ENCODE measurements at places on chromosomes 3 and 15.

- DNase-seq, result no peak
Measured at GRCh38 chr15:64536244-64536836, 76.0 kb downstream of the ZNF609 start.

- no peak for DNase-seq
Measured at GRCh38 chr3:46058981-46059380, 31.7 kb upstream of the XCR1 start.

DNA sequence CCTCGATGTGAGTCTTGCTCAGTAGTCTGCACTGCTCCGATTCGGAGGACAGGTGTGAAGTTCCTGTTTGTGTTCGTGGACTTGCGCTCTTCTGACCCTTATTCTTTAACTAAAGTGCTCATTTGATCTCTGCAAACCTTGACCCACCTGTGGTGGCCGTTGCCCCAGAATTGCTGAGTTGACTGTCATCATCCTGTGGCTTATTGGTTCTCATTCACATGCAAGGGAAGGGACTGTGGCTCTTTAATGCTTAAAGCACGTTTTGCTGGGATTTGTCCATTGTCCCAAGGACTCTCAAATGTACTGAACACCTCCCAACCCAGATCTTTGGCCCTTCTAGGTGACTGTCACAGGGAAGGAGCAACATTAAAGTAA is 13.4 kb downstream of the SYNM start:
- DNase-seq, result no peak

- no peak for DNase-seq
Measured at GRCh38 chr3:111787556-111788463, 71.3 kb upstream of the PHLDB2 start.

- DNase-seq, result no peak
Measured at GRCh38 chr3:49333091-49333490, 6.8 kb downstream of the USP4 start.

GRCh38 chr3:12677616-12678015 is 13.7 kb upstream of the RAF1 start:
- no peak for DNase-seq

DNA sequence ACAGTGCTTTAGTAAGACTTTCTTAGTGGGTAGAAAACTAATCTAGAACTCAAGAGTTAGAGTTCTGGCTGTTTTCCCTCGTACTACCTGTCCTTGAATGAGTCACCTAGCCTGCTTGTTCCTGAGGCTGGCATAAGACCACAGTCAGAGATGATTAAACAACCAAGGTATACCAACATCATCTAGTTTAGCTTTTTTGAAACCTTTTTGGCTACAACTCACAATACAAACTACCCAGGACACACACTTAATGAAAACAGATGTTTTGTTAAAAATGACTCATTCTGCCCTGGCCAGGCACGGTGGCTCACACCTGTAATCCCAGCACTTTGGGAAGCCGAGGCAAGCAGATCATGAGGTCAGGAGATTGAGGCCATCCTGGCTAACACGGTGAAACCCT is 4.6 kb downstream of the MCCC1 start:
- no peak for DNase-seq

DNA sequence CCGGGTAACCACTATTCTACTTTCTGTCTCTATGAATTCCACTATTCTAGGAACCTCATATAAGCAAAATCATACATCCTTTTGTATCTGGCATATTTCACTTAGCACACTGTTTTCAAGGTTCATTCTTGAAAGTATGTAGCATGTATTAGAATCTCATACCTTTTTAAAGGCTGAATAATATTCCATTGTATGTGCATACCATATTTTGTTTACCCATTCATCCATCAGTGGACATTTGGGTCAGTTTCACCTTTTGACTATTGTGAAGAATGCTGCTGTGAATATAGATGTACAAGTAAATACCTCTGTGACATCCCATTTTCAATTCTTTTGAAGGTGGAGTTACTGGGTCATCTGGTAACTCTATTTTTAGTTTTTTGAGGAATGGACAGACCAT is 36.6 kb upstream of the SEC22A start:
- DNase-seq, result no peak

DNA sequence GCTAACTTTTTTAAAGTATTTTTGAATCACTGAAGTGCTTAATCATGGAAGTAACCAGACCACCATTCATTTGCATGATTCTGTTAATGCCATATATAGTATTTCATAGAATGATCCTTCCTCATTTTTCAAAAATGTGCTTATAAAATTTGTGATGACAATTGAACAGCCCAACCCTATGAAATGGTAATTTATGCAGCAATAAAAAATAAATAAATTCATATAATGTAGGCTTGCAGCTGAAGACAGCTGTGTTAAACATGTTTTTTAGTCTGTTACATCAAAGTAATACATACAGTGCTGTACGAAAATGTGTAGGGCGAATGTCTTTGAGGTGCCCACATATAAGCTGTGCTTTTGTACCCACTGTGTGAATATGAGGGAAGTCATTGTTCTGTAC is 131.7 kb downstream of the FILIP1L start:
- no peak for DNase-seq

GRCh38 chr3:141400073-141400971 is 32.0 kb downstream of the ZBTB38 start:
- no peak for DNase-seq

DNA sequence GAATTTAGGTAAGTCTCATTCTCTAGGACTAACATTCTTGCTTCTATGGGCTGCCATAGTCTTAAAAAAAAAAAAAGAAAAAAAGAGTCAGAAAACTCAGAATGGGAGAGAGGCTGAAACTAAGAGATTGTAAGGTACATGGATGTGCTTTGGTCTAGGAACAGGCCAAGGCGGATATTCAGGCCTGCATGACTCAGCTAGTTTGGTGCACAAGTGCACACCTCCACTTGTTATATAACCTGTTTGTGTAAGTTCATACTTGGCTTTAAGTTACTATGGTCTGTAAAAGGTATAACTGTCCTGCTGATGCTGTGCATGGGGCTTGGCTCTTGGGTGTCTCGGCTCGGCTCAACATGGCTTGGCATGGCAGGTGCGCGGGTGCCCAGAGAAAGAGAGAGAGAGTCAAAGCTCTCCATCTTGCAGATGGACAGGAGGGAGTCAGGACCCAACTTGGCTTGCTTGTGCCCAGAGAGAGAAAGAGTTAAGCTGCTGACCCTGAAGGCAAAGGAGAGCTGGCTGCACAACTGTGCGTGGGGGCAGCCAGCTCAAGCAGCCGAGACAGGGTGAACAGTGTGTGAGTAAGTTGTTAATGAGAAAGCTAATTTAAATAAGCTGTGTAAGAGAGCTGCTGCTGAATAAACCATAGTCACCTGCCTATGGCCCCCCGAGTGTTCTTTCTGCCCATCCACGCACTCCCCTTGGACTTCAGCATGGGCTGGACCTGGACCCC is 31.4 kb upstream of the CHRNB4 start:
- no peak for DNase-seq

DNA sequence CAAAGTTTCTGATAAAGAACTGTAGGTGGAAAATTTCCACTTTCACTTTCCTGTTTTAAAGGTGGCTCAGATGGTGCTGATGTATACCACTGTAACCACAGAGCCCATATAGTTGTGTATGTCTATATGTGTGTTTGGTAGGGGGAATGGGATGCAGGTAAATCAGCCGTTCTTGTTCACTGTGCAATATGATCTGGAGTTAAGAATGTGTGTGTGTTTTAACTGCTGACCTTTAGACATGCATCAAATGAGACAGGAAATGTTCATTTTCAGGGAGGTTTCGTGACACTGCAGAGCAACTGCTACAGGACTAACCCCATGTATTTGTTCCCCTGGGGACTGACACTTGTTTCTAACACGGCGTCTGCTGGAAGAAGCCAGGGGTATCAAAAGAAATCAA is 180.5 kb downstream of the TAFA4 start:
- no peak for DNase-seq

DNA sequence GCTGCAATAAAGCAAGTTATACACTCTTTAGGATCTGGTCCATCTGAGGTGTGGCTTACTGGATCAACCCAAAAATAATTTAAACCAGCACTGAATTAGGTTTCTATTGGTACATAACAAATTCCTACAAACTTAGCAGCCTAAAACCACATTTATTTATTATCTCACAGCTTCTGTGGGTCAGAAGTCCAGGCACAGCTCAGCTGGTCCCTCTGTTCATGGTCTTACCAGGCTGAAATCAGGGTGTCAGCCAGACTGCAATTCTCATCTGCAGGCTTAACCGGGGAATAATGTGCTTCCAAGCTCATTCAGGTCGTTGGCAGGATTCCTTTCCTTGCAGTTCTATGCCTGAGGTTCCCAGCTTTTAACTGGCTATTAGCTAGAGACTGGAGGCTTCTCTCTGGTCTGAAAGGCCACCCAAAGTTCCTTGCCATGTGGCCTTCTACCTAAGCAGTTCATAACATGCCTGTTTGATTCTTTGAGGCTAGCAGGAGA is 477.4 kb upstream of the WNT5A start:
- DNase-seq, result no peak

DNA sequence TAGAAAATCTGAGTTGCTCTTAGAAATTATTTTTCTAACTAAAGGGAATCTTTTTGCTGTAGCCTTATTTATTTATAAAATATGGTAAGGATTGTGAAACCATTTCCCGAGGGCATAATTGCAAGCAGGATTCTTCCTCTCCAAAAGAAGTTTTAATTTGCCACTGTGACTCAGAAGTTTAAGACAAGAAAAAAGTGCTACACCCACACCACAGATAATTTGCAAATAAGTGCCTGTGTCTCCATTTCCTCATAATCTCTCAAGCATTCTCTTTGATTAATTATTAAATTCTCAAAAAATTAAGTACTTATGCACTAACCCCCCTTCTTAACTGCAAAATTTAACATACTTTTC is 43.6 kb downstream of the RASA2 start:
- DNase-seq, result no peak

DNA sequence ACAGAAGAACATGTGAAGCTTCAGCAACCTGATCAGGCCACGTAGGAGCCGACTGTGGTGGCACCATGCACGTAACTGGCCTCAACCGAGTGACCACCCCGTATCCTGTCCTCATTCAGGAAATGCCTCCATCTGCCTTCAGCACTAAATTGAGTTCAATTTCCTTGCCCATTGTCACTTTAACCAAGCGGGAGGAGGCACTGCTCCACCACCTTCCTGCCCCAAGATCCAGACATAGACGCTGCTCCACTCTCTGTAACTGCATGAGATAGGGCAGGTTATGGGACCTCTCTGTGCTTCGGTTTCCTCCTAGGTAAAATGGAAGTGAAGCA is 80.1 kb upstream of the POMGNT2 start:
- DNase-seq, result no peak

GRCh38 chr3:195895078-195895860 is 13.1 kb downstream of the TNK2 start:
- peak; percentile 54 for DNase-seq

DNA sequence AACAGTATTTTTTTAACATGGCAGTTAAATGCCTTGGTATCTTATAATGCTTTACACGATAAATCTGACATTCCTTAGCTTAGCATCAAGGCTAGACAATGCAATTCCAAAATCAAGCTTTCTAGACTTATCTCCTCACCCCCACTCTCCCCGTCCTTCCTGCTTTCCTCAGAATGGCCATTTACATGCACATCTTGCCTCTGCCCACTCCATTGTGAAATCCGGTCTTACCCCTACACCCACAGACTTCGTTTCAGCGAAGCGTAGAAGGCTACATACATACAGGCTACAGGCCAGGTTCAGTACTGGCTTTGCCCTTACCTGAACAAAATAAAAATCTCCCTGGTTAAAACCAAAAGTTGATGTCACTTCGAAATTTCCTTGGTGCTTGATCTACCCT is 58.6 kb upstream of the SLC12A8 start:
- no peak for DNase-seq
